Hepatic stellate cell (primary cell): ENCODE measurements at places on chromosomes 13 and 19.

GRCh38 chr13:32036126-32036695, 4.6 kb downstream of the FRY start:
- DNase-seq: no peak

- DNase-seq: no peak
Measured at GRCh38 chr13:21894703-21895699, 224.1 kb downstream of the FGF9 start.

GRCh38 chr19:5578097-5578846, 10.5 kb upstream of the TINCR start:
- DNase-seq: peak; percentile 85

DNA sequence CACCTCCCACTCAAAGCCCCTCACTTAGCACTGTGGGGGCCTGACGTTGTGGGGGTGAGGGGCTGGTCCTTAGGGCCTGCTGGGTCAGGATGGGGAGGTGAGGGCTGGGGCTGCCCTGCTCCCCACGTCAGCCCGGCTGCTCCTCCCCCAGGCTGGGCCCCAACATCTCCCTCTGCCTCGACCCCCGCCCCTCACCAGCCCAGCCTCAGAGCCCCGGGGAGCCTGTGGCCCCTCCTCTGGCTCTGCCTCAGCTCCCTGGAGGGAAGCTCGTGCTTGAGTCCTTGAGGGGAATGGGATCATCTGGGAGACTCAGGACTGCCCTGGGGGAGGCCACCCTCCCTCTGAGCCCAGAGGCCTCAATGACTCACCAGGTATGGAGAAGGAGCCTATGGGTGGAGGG, 6.8 kb downstream of the LILRA4 start:
- DNase-seq: no peak

DNA sequence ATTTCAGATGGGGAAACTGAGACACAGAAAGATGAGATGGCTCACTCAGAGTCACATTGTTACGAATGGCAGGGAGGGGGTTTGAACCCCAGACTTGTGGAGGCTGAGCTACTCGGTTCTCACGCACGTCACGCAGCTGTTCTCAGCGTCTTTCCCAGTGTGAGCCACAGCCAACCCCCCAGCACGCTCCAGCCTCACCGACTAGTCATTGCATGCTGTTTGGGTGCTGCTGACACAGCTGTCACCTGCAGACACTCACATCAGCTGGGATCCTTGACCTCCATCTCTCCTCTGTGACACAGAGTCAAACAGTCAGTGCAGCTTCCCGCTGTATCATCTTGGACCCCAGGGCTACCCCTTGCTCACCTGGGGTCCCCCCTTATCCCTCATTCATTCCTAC, 2.4 kb upstream of the NCAN start:
- DNase-seq: no peak

DNA sequence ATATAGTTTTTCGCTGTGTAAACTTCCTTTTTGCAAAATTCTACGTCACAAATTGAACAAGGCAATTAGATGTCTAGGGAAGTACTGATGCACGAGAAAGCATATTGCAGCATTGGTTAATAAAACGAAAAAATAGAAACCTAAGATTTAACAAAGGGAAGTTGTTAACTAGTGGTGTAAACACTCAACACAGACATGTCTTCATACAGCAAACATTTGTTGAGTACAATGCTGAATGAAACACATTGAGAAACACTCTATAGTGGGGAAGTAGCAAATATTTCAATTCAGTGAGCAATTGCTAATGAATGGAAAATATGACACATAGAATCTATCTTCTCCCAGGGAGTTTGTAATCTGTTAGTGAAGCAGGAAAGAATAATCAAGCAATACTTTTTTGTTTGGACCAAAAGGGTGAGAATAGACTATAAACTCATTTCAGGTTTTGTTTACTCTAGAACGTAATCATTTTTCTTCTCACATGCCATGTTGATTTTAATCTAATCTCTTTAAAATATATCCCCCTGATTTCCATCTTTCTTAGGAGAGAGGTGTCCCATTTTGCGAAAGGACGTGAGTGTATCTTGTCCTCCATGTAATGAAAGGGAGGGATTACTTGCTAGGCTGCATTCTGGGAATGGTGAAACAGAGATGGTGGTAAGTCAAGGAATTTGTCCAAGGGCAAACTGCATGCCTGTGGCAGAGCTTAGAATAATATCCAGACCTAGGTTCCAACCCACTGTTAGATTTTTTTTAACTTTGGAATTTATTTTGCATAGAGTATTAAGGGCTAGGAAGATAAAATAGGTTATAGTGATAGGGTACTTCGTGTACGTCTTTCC, 1.7 kb upstream of the ANKRD10 start:
- peak; percentile 87 for DNase-seq
